ENCODE measurements at places on chromosomes 16 and 17.

DNA sequence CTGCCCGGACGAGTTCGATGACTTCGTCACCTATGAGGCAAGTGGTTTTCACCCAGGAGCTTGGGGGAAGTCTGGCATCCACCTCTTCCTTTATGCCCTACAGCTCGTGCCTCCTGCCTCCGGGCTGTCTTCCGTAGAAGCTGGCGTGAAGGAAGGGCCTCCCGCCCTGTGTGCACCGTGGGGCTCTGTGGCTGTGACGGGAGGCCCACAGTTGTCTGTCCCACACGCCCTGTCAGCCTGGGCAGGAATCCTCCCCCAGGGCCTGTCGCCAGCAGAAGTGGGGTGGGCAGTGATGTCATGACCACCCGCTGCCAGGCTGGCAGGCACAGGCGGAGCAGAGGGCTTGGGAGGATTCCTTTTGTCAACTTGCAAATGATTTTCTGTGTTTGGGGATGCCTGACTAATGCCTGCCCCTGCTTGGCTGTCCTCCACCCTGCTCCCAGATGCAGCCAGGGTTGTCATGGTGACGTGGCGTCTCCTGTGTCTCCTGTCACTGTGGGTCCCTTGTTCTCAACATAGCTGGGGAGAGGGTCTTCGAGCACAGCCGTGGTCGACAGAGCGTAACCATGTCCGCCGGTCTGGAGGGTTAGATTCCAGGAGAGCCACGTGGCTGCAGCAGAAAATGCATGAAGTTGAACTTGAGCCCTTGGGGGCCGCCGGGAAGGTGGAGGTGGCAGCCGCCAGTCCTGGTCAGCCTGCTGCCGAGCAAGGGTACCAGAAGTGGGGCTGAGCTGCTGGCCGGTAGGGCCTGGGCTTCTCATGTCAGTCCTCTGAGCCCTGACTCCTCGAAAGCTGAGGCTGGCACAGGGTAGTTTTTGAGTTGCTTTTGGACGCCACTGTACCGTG is 46.1 kb downstream of the RAB11FIP3 start:
- no peak for DNase-seq

DNA sequence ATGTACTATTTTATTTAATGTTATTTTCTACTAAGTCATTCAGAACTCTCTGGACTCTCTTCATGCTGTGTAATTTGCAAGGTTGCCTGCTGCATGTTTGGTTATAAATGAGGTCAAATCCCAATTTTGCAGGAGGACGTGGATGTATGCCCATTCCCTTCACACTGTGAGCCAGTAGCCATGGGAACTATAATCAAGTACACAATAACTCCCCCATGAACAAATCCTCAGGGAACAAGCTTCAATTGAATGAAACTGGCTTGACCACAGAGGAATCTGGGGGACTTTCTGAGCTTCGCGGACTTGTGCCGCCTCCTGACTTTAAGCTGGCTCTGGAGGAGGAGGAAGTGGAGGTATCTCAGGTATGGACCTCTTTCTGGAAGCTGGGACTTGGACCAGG is 14.6 kb upstream of the KCTD13 start:
- DNase-seq, result no peak

DNA sequence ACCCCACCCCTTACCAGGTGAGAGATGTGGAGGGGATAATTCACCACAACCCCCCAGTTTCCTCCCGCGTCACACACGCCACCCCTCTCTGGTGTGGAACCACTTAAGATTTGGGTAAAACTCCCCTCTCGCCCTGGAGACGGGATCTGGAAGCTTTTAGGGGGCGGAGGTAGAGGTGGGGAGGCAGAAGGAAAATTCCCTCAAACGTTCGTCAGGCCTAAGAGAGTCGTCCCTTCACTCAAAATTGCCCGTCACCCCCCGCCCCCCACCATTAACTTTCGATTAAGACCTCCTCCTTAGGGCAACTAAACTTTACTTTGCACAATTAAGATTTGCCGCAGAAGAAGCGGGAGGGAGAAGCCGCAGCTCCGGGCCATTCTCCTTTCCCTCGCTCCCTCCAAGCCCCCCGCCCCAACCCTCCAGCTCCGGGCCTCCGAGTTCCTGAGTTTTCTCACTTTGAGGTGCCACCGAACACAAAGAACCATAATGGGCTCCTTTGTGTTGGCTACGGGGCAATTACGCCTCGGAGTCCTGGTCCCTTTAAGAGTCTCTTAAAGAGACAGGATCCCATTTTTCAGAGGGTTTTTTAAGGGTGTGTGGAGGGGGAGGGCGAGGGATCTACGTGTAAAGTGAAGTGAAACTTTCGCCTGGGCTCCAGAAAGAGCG is 985 bp upstream of the FZD2 start:
- DNase-seq, result no peak

DNA sequence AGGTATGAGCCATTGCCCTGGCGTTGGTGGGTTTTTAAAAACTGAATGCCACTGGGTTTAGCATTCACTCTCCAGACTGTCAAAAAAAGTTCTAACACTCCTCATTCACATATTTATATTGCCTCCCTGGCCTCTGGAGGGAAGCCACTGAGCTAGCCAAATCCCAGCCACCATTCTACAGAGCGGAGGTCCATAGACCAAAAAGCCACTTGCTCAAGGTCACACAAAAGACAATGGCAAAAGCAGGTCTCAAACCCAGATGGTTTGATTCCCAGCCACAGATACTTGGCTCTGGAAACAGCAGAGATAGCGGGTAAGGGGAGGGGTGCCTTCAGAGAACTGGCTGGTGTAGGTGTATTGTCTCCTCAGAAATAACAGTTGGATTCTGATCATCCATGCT is 18.0 kb upstream of the CDIPT start:
- no peak for DNase-seq

DNA sequence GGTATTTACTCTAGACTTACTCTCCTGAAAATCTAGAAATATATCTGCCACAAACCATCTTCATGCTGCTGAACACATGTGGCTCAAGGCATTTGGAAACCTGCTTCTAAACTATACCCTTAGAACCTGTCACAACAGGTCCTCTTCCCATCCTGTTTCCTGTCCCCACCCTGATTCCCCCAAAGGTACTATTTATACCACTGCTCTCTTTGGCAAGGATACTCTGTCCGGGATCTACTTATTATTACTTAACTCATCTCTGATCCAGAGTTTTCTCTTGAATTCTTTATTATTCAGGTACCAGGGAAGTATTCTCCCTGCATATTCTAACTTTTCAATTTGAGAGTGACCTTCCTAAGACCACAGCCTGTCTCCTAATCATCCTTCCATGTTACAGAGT is 33.4 kb downstream of the TRAF4 start:
- no peak for DNase-seq

GRCh38 chr16:71630808-71631207 is 4.8 kb downstream of the MARVELD3 start:
- DNase-seq, result no peak

DNA sequence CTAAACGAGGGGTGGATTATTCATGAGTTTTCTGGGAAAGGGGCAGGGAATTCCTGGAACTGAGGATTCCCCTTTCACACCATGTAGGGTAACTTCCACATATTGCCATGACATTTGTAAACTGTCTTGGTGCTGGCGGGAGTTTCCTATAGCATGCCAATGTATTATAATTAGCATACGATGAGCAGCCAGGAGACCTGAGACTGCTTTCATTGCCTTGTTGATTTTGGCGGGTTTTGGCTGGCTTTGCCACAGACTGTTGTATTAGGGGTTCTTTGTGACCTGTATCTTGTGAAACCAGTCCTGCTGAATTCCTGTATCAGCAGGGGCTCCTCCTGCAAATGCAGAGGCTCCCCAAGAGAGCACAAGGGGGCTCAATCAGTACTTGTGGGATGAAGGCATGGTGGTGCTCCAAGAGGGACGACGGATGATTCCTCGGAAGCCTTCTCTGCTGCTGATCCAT is 104.4 kb upstream of the CACNG5 start:
- no peak for DNase-seq
